Stimulated activated CD4-positive, alpha-beta T cell treated with anti-CD3 and anti-CD28 coated beads, TNF-alpha, amount 100 ng/mL, for 4 hours (primary cell): ENCODE measurements at places on chromosomes 5 and 9.
A peak's percentile ranks its signal among the peaks of the same experiment; 100 is the strongest.

DNA sequence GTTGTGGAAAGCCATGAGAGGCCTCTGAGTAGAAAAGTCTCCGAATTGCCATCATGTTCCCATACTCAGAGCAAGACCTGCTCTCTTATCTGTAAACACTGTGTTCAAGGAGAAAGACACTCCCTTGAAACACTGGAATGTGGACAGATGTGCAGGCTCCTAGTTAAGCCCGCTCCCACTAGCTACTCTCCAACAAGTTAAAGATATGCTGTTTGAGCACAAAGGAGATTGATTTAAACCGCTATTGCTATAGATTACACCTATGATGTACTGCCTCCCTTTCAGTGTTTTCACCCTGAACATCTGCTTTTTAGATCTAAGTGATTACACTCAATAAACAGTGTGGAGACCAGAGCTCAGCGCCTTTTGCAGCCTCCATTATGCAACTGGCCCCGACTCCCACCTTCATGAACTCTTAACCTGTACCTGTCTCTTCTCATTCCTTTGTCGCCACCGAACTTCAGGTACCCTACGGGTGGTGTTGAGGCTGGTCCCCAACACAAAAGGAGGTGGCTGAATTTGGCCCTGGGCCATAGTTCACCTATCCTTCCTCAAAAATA is 47.5 kb downstream of the TMEM245 start:
- DNase-seq = no peak

GRCh38 chr5:14946815-14947620 is 75.4 kb upstream of the ANKH start:
- no peak for DNase-seq

- no peak for DNase-seq
These were observed 292.7 kb downstream of the TMEM167A start for GRCh38 chr5:82784521-82784920.

DNA sequence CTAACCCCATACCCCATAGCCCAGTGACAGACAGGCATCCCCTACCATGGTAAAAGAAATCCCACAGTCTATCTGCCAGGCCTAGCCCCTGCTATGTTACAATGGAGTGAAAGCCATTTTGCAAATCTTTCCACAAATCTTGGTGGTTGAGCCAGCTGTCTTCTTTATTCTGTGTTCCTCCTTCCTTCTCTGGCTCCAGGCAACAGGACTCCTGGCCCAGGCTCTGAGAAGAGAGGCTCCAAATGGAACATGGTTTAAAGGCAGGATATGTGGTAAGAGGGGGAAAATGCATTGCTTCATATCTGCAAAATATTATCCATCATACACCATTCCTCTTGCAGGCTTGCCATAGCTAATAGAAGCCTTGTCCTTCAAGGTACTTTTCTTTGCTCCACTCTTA is 25.2 kb downstream of the FGF1 start:
- no peak for DNase-seq

GRCh38 chr5:84862132-84862531 is 477.5 kb upstream of the EDIL3 start:
- no peak for DNase-seq

GRCh38 chr5:7473668-7474215 is 77.8 kb downstream of the ADCY2 start:
- no peak for DNase-seq

GRCh38 chr5:51573835-51574234 is 190.6 kb downstream of the ISL1 start:
- DNase-seq = no peak

DNA sequence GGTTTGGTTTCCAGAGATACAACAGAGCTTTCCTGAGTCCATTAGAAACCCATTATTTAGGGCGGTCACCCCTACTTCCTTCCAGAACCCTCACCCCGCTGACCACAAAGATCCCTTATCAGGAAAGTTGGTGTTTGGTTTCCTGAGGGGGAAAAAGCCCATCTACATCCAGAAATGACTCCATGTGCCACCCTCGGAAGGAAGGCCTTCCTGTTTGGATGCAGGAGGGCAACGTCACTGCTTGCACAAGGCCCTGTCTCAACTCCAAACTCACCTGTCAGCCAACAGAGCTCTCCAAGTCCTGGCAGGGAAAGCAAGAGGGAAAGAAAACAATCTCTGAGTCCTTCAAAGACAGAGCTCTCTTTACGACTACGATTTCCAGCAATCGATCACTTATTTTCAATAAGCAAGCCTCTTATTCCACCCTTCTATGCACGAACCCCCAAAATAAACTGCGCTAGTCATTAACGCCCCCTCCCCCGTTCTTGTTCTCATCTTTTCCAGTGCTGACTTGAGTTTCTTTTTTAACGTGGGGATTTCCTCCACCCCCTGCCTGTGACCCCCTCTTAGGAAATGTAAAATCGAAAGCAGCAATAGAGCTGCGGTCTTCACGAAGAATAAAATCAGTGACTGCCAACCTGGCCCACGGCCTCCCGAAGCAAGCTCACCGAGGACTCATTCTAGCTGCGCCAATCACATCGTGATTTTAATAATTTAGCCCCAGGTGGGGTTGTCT is 35.7 kb upstream of the NTNG2 start:
- DNase-seq = peak; percentile 2

GRCh38 chr9:95848764-95849163 is 26.7 kb upstream of the ERCC6L2 start:
- no peak for DNase-seq

GRCh38 chr5:1378866-1379659 is 34.2 kb upstream of the CLPTM1L start:
- no peak for DNase-seq

GRCh38 chr5:33299621-33300208 is 141.1 kb upstream of the TARS1 start:
- no peak for DNase-seq

DNA sequence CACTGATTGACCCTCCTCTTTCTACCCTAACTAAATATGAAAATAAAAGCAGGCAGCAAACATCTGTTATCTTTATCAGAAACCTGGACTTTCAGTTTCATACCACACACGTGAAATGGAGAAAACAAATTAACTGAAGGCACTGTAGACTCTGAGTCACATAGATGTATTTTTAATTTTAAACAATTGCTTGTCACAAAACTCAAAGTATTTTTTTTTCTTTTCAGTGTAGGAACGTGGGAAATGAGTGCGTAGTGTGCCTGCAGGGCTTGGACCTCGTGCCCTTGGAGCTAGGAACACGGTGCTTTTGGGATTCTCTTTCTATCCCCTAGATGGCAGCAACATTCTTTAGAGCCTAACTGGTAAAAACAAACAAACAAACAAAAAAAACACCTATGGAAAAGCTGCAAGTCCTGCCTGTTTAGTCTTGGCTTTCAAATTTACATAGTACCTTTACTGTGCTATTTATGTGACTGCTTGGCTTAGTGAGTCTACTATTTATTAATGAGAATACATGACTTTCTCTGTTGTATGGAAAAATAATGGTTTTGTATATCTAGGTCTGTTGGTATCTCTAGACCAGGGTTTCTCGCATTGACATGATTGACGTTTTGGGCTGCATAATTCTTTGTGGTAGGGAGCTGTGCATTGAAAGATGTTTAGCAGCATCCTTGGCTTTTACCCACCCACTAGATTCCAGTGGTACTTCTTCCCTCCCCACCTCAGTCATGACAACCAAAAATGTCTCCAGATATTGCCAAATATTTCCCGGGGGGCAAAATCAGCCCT is 16.8 kb upstream of the ACTBL2 start:
- DNase-seq = no peak
